ENCODE measurements at places on chromosomes 7 and 10.
A peak's percentile ranks its signal among the peaks of the same experiment; 100 is the strongest.

- DNase-seq, result peak; percentile 47
Observed at GRCh38 chr7:37109843-37110242, 338.8 kb downstream of the ELMO1 start.

GRCh38 chr10:36515319-36515718 is 610.1 kb upstream of the ANKRD30A start:
- DNase-seq, result no peak

- DNase-seq, result no peak
Observed at GRCh38 chr10:51082857-51083256, 8.6 kb downstream of the PRKG1 start.

GRCh38 chr10:132631338-132631735 is 93.8 kb downstream of the INPP5A start:
- no peak for DNase-seq

DNA sequence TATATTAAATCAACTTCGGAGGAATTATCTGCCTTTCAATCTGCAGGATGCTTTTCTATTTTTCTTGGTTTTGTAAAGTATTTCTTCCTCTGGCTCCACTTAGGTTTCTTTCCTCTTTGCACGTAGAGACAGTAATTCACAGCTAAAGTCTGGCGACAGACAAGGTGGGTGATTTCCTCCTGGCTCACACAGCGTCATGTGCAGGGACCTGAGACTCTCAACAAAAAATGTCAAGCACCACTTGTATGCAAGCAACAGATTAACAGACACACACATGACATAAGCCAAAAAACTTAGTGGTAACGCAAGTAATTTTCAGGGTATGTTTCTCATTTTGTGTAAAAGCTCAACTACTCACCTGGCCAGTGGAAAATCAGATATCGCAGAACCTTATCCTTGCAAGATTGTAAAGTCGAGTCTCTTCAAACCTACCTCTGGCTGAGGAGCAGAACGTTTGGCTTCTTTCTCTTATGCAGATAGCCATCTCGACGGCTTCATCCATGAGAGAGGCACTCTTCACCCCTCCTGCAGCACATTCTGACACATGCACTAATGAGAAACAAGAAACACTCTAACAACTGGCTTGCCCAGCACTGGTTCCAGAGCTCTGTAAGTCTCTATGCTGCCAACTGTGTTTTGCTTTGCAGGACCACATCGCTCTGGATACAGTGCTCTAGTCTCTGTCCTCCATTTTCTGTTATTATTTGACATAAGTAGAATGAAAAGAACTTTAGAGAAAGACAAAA is 188.0 kb downstream of the CDCA7L start:
- DNase-seq, result no peak

DNA sequence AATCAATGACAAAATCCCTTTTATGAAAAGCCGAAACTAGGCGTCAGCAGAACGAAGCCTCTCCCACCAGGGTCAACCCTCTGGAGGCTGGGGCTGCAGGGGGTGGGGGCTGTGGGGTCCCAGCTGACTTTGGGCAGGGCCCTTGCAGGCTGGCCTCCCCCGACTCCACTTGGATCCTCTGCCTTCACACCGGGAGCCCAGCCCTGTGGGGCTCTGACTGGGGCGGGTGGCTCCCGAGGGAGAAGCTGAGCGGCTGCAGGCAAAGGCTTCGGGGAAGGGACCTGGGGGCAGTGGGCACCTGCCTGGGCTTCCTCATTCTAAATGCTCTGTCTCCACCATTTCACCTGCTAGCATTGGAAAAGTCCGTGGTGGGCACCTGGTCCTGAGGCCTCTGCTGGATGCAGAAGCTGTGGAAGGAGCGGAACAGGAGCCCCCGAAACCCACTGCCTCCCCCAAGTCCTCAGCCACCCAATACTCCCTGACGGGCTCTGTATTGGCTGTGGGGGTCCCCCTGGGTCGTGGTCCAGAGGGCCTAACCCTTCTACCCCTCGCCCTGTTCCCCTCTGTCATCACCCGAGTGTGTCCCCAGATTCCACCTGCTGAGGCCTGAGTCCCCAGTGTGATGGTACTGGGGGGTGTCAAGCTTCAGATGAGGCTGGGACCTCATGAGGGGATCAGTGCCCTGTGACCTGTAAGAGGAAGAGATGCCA is 108.6 kb downstream of the DNAJB6 start:
- DNase-seq, result no peak

DNA sequence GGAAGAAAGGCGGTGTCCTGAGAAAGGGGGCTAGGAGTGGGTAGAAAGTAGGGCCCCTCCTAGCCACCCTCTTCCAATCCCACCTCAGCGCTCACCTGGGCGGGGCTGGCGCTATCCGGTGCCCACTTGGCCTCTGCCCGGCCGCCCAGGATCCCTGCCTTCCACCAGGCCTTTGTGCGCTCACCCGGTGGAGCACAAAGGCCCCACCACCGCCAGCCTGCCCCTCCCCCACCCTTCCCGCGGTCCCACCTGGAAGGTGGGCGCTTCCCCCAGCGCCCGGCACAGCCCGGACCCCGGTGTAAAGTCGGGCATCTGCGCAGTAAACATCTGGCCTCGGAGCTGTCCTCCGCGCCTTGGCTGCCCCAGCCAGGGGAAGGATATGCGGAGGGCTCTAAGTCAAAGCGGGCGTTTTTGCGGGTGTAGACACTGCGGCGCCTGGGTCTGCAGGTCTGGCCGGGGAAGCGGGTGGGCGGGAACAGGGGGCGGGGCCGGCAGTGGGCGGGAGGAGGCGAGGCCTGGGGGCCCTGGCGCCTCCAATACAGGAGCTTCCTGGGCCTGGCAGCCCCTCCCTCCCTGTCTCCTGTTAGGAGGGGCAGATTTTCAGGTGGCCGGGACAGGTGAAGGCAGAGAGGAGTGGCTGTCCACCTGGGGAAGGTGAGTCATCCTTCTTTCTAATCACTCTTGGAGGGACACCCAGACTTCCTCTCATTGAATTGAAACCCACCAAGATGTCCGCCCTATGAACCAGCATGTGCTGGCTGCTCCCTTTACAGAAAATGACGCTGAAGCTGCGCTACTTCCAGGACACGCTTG is 49.3 kb downstream of the PNLIPRP2 start:
- DNase-seq, result no peak

DNA sequence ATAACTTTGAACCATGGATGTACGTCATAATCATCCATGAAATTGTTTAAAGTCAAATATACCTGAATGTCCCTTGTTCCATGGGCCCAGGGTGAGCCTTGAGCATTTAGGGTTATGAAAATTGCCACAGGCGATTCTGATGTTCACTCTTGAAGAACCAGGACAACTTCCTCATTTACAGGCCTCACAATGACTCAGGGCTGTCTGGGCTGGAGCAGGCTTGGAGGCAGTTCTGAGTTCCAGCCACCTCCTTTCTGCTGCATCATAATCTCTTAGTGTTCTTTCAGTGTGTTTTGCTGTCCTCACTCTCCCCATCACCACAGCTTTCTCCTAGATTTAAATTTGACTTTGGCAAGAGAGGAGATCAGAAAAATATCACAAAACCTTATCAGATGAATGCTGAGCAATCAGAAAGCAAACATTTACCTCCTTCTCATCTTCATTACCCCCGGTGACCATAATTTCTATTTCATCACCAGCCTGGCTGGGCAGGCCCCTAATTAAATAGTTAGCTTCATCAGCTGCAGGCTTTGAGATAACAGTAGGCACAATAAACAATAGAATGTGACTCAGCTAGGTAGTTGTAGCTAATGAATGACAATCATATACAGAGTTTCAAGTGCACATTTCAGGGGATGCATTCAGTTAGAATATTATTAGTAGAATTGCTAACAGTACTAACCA is 571.0 kb downstream of the SH2D4B start:
- peak; percentile 54 for DNase-seq

DNA sequence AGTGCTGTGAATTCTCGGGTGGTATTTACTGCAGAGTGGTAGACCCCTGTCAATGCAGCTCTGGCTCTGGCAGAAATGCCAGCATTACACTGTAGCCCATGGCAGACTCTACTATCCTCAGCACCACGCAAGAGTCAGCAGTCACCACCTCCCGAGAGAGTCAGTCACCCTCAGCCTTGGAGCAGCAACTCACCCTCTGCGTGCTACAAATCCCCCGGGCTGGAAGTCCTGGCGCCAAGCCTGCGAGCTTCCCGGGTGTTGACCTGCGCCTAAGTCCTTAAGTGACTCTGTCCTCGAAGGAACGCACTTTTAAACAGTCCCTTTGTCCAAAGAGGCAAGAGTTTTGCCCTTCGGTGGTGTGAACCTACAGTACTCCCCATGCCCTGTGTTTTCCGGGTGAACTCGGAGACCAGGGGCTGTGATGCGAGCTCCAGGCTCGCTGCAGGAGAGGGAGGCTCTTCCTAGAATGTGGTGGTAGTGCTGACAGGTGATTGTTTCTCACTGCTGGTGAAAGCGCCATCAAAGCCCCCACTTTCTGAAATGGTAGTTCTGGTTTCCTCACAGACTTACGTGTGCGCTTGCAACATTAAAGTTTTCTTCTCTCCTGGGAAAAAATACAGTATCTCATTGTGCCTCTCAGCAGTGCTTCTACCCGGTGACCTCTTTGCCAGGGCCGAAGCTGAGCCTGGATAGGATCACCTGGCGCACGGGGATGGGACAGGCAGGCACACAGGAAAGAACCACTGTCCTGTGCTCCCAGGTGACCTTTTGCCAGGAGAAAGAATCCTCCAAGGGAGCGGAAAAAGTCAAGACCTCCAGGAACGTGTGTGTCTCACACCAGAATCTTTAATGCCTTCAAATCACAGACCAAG is 33.1 kb upstream of the MBL2 start:
- DNase-seq, result peak; percentile 10

DNA sequence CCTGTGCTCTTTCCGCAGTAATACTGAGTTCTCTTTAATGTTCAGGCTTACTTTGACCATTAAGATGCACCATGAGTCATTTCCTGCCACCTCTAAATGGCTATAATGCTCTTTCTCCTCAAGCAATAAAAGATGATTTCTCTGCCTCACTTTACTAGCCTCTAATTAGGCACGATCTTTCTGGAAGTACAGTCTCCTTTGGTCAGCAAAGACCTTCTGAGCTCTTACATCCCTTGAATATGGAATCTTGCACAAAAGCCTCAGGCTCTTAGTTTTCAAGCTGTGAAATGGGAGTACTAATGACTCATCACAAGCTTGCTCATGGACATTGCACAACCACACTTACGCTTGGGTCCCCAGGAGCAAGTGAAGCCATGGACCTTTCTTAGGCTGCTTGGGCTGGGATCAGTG is 85.9 kb downstream of the FRMD4A start:
- peak; percentile 74 for DNase-seq

GRCh38 chr7:95469187-95469586 is 16.6 kb upstream of the ASB4 start:
- no peak for DNase-seq

GRCh38 chr10:44167752-44168151 is 217.1 kb downstream of the CXCL12 start:
- no peak for DNase-seq

GRCh38 chr7:37973915-37974314 is 53.5 kb downstream of the EPDR1 start:
- DNase-seq, result no peak

- peak; percentile 0 for DNase-seq
Observed at GRCh38 chr10:37434091-37434490, 308.7 kb downstream of the ANKRD30A start.

GRCh38 chr10:4239186-4239585 is 454.2 kb upstream of the KLF6 start:
- no peak for DNase-seq

DNA sequence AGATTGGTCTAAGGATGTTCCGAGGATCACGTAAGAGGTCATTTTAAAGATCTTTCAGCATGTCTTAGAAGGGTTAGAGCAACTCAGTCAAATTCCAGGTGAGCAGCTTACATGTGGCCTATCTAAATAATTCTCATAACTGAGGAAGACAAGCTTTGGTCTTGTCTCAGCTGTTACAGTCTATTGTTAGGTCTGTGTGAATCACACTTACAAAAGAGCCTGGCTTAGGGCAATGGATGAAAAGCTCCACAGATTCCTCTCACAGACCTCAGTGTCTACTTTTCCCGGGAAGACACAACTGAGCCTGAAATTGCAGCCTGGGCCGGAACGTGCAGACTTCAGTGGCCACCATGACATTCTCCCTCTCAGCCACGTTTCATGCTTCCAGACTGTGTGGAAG is 173.1 kb downstream of the INHBA start:
- DNase-seq, result no peak

DNA sequence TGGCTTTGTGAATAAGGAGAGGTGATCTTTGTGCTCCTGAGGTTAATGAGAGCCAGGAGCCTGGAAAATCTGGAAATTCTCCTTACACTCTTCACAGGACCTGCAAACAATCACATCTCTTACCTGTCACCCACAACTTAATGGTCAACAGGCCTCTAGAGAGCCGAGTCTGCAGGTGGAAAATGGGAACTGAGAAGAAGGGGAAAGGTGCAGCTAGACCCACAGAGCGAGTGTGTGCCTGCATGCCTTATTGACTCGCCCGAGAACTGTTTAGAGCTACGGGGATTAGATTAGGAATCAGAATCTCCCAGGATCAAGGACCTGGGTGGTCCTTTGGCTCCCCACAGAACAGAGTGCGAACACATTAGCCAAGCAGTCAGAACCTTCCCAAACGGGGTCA is 329.6 kb downstream of the PTEN start:
- DNase-seq, result no peak

DNA sequence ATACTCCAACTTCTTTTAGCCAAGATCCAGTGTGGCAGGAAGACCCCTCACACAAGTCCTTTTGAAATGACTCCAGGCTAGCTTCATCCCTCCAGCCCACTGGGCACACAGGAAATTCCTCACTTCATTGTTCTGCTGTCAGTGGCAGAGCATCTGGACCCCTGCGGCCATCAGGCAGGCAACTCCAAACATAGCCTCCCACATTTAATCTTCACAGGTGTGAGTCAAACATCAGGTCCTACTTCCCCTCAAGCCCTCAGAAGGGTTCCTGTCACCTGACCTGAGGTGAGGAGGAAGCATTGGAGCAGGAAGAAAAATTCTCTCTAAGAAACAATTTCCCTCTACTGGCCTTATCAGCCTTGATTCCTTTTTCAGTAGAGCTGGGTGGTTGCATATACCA is 51.1 kb upstream of the C1GALT1 start:
- DNase-seq, result no peak

DNA sequence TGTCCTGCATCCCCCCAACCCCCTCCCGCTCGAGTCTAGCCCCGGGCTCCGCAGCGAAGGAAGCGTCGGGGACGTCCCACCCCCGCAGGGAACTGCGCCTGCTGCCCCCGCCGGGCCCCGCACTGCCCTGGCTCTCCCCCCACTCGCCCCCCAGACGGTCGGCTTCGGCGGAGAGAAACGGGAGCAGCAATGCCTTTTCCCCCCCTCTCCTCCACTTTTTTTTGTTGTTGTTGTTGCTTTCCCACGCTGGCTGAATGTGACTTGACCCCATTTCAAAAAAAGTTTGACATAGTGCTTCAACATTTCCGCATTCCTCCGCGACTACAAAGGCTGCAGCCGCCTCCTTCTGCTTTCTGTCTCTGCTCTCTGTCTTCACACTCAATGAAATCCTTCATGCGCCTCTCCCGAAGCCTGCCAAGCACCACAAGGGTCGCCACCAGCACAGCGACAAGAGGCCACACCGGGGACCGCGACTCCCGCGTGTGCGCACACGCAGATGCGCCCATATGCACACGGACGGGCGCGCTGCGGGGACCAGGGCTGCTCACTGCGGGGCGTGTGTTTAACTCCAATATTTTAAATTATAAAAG is 1.0 kb downstream of the CDK6 start:
- peak; percentile 88 for DNase-seq

- no peak for DNase-seq
Observed at GRCh38 chr7:148831782-148832181, 52.3 kb downstream of the EZH2 start.
